ENCODE measurements at places on chromosomes 13 and 19.

DNA sequence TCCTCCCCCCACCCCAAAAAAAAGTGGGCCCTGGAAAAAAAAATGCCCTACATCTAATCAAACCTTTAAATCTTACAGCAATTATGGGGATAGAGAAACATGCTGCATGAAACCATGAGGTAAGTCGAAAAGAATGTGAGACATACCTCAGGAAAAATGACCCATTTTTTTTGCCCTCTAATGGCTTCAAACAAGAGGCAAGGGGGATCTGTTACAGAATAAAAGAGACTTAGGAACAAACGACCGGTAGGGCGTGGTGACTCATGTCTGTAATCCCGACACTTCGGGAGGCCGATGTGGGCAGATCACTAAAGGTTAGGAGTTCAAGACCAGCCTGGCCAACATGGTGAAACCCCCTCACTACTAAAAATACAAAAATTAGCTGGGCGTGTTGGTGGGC is 8.4 kb downstream of the RGL3 start:
- no peak for DNase-seq

GRCh38 chr19:12794971-12795381 is 3.7 kb downstream of the JUNB start:
- DNase-seq, result no peak

DNA sequence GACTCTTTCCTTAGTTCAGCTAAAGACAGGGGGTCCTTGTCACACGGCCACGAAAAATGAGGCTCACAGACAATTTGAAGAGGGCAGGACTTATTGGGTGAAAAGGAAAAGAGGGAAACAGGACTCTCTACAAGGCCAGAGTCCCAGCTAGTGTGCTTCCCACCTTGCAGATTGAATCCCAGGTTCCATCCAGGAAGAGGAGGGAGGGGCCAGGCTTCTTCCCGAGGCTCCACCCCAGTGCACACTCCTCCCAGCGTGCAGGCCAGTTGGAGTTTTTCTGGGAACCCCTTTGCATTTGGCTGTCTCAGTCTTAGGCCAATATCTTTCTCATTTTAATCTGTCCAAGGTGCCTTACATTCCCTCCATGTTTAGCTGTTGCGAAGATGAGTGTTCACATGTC is 106.8 kb downstream of the DNAJC3 start:
- DNase-seq, result no peak

DNA sequence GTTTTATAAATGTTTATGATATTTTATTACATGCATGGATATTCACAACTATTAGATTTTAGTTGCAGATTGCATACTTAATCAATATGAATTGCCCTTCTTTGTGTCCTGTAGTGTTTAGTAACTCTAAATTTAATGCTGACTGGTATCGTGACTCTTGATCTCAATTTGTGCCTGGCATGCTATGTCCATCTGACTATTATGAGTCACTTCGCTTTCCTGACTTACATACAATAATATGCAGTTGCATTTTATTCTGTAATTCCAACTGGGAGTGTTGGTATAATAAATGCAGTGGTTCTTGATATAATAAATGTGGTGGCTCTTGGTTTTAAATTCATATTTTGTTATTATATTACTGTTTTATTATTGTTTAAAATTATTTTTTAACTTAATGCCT is 277.5 kb downstream of the LIG4 start:
- DNase-seq, result no peak

- DNase-seq, result no peak
These were observed 5.3 kb downstream of the DMAC2 start for GRCh38 chr19:41434450-41434849.

DNA sequence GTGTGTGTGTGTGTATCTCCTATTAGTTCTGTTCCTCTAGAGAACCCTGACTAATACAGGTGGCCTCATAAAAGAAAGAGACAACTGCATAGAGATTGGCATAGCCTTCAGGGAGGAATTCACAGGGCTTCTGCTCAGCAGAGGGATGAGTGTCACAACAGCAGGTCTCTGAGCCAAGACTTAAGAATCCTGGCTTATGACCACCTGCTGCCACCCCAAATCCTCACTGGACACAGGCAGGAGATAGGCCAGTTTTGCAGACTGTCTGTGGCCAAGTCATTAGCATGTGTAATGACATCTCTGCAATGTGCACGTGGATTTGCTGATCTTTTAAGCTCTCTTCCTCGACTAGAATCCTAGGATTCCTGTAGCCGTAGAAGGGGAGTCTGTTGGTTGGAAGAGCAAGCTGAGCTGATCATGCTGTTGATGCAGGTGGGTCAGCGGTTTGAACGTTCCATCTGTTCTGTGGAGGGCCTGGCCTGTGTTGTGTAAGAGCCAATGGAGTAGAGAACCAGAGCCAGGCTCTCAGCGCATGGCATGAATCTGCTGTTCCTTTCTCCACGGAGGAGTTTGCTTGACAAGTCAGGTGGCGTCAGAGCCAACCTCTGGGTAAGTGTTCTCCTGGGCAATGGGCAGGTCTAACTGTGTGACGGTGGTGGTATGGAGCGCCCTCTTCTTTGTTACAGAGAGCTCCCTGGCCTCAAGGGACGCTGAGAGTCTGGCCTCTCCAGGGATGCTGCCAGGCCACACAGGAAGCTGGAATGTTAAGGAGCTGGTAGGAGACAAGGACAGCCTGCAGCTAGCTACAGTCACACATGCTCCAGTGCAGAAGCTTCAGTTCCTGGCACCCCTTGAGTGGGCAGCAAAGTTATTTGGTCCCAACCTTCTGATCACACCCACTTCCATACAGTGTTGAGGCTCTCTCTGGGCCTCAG is 503.1 kb downstream of the FOXO1 start:
- no peak for DNase-seq

DNA sequence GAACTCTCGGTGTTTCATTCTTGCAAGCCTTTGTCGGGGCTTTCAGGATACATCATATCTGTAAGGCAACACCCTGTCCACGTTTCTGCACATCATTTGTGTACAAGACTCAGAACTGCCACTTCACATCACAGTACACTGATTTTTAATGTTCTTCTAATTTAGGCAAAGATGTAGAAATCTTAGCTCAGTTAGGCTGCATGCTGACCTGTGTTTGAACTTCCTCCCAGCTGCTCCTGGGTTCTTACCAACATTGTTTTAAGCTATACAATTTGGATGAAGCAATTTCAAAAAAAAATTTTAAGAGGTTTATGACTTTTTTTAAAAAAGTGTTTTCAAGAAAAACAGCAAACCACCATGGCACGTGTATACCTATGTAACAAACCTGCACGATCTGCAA is 1047.9 kb upstream of the SLC10A2 start:
- no peak for DNase-seq

DNA sequence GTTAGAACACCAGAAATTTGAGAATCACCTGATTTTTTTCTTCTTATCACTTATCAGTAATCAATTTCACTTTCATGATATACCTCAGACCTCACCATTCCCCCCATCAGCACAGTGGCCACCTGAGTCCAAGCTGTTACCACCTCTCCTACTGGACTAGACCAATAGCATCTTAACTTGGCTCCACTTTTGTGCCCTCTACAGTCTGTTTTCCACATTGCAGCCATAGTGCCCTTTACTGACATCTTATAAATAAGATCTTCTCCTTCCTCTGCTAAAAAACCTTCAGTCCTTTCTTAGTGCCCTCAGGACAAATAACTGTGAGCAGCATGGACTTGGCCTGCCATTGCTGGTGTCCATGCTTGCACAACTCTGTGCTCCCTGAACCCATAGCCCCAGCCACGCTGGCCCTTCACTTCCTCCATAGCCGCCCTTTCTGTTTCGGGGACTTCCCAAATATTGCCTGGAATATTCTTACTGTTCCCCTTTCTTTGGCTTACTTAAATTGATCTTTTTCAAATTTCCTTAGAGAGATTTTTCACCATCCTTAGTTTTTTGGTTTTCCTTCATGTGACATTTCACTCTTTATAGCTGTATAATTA is 380.8 kb downstream of the LMO7 start:
- no peak for DNase-seq

DNA sequence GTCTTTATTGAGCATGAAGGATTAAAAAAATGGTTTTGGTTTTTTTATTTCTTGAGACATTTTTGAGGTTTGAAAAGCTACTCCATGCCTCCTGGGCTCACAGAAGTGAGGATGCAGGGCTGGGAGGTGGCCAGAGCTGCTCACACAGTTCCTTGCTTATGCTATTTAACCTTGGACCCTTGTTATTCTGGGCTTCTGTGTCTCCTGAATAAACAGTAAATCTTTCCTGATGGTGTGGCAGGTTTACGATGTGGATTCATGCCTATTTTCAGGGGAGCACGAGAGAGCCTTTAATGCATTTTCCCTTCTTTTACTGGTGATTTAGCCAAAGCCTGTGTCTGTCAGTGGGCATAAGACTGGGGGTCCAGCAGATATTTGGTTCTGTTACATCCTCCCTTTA is 34.3 kb upstream of the PCDH8 start:
- DNase-seq, result no peak

DNA sequence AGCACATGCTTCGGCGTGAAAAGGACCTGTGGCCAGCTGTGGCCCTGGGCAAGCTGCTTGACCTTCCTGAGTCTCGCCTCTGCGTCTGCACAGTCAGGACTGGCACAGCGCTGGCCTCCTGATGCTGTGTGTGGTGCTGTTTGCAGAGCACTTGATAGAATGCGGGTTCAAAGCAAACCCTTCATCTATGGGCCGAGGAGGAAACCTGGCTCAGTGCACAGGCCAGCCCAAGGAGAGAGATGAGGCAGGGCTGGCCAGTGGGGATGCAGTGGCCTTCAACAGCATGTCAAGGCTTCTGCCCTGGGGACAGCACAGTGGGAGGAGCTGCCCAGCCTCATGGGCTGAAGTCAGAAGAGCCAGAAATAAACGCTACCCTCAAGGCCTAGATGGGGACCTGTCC is 21.3 kb upstream of the VSTM2B start:
- DNase-seq, result no peak

- no peak for DNase-seq
These were observed 52.5 kb downstream of the POSTN start for GRCh38 chr13:37546087-37546486.

DNA sequence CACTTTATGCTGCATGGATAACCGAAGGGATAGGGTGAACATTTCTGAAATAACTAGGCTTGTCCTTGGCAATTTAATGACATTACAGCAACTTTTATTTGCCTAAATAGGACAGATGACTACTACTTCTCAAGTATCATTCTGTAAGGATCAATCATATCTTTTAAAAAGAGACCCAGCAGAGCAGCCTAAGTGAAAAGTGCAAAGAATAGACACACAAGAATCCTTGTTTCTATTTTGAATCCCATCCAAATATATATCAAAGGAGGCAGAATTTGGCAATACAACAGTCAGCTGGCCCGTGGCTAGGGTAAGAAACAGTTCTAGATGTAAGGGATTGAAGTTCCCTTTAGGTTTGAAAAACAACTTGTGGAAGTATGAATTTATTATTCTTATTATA is 6.9 kb downstream of the THSD1 start:
- no peak for DNase-seq

DNA sequence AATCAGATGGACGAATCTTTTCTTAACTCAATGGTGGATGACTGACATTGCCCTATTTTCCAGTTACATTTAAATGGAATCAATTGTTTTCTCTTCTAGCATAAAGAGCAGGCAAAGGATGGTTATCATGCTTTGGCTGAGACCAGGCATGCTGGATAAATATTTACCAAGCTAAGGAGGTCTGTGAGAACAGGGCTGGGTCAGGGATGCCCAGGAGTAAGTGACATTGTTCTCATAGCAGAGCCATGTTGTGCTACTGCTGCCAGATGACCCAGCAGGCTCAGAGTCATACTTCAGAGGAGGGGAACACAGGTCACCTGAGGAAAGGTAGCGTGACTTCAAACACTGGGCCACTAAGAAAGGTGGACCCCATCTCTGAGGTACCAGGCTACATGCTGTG is 116.0 kb upstream of the RNF113B start:
- DNase-seq, result no peak

- DNase-seq, result no peak
These were observed 14.0 kb upstream of the KPTN start for GRCh38 chr19:47497821-47498520.

DNA sequence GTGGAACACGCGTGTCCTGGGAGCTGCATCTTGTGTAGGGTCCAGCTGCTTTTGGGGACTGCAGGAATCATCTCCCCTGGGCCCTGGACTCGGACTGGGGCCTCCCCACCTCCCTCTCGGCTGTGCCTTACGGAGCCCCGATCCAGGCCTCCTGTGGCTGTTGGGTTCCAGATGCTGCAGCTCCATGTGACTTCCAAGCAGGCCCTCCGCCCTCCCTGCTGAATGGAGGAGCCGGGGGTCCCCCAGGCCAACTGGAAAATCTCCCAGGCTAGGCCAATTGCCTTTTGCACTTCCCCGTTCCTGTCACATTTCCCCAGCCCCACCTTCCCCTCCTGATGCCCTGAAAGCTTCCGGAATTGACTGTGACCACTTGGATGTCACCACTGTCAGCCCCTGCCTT is 6.2 kb upstream of the PGLS start:
- no peak for DNase-seq

GRCh38 chr13:33615436-33615835 is 202.5 kb upstream of the RFC3 start:
- DNase-seq, result no peak

GRCh38 chr13:37953696-37954095 is 84.1 kb upstream of the TRPC4 start:
- DNase-seq, result no peak

DNA sequence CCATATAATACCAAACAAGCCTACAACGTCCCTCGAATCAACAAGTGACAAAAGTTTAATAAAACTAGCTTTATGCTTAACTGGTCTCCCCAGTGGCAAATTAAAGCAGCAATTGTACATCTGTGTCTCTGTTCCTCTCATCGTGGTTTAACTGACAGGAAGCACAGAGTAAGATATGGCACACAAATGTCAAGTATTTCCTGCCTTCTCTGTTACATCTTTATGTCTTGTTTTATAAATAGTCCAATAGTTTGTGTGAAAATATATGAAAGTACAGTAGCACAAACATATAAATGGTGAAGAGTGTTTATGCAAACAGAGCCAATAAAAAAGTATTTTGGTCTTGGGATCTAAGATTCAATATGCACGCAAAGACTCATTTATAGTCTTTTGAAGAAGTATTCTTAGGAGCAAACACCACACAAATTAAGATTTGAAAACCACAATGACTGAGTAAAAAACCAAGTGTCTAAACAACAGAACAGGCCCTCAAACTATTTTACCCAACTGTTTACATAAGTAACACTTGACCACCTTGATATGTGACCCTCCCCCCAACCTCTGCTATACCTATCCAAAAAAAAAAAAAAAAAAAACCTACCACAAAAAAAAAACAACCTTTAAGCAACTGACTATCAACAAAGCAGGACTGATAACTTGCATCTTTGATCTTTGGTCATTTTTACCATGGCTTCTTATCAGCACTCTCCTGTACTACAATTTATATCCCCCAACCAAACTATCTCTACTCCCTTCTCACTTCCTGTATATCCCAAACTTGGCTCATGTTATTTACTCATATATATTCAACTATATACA is 14.0 kb downstream of the ELF1 start:
- DNase-seq, result no peak

DNA sequence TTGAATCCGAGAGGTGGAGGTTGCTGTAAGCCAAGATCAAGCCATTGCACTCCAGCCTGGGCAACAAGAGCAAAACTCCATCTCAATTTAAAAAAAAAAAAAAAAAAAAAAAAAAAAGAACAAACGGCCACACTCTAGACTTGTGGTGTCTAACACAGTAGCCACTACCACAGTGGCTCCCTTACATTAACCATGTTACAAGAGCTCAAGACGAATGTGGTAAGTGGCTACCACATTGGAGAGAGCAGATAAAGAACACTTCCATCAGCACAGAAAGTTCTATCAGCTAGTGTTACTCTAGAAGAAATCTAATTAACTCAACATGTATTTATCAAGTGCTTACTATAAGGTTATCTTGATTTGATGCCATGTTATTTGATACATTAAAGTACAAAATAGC is 11.5 kb downstream of the XPO4 start:
- DNase-seq, result no peak

GRCh38 chr19:48370955-48371354 is 6.8 kb downstream of the SYNGR4 start:
- no peak for DNase-seq
